ENCODE measurements at places on chromosomes 5 and 9.

DNA sequence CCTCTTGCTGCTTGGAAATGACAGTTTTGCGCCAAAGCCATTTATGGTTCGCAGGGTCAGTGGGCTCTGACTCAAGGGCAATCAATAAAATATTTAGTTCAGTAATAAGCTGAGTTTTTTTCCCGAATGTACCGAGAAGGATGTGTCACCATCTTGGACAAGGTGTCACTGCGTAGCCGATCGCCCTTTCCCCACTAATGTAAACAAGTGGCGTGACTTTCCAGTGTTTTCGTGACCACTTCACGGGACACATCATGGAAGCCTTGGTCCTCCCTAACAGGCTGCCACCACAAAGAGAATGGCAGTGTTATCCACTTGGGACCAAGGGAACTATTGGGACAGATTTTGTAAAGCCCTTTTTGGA is 16.4 kb downstream of the ISL1 start:
- no peaks in the 10 kb centered on the region for H3K36me3 ChIP-seq
- no peak overlapping the region for H3K27ac ChIP-seq
- no peak overlapping the region for H3K4me3 ChIP-seq
- peak; percentile 31 for DNase-seq

DNA sequence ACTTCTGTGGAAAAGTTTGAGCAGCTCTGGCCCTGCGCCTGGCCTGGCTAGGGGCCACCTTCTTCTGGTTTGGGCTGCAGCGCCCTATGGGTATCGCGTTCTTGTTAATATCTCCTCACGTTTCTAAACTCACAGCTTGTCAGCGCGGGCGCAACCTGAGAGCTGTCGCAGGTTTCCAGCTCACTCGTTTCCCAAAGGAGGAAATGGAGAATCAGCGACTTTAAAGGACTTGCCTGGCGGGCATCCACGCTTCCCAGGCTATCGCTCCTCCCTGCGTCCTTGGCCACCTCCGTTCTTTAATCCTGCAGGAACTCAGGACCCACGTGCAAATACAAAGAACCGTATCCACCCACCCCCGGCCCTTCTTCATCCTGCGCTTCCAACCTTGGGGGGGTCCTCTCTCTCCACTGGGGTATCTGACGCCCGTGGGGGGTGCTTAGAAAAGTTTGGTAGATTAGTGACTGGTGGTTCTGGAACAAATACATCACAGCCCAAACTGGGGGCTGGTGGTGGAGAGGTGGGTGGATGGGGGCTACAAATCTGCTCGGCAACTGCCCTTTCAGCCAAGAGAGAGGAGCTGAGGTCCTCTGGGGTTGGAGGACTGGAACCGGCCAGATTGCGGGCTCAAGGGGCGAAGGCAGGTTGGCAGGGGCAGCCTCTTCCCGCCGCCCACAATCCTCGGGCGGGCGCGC is 578 bp upstream of the PSAT1 start:
- DNase-seq, result peak; percentile 18
- peaks cover 16% of the 10 kb centered on the region for H3K4me1 ChIP-seq
- no peaks in the 10 kb centered on the region for H3K27me3 ChIP-seq
- peaks cover 4% of the 10 kb centered on the region for H3K36me3 ChIP-seq
- H3K27ac ChIP-seq, result peak overlapping the region; percentile 91

DNA sequence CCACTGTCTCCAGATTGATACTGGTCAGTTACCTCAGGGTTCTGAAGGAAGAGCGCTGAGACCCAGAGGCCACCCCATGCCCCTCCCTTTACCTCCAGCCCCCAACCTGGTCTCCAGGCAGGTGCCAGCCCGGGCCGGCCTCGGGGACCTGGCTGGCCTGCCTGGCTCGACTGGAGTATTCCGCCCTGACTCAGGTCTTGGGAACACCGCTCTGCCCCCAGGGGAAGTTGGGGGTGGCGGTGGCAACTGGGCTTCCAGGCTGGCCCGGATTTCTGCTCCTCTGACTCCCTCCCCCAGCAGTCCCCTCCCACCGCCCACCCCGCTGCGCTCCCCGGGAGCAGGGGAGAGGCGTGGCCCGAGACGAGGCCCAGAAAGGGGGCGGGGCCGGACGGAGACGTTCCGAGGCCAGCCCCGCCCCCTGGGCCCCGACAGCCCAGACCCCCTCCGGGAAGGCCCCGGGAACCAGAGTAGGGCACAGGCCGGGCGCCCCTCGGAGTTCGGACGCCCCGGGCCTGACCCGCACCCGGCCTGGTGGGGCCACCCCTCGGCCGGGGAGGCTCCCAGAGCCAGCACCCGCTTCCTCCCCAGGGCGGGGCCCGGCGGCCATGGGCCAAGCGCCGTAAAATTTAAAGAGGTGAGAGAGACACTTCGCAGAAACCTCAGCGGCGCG is 82.5 kb upstream of the ZBTB43 start:
- no peak overlapping the region for H3K27ac ChIP-seq
- H3K4me3 ChIP-seq, result peak overlapping the region; percentile 85
- DNase-seq, result peak; percentile 67

DNA sequence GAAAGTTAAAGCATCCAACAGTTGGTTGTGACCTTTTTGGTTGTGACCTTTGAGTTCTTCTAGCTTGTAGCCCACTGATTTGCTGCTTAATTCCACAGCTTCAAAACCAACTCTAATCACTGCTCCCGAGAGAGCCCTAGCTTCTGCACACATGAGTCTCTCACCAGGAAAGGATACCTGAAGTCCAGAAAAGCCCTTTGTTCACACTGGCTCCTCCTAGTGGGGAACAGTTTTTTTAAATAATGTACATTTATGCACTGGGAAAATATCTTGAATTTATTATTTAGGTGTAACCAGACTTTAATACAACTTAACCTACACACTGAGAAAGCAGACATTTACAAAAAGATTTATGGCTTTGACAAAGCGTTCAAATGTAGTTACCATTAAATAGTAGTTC is 120.2 kb upstream of the CCDC152 start:
- H3K36me3 ChIP-seq, result no peaks in the 10 kb centered on the region
- no peaks in the 10 kb centered on the region for H3K27me3 ChIP-seq
- H3K4me3 ChIP-seq, result no peak overlapping the region

- H3K4me1 ChIP-seq, result peaks cover 10% of the 10 kb centered on the region
- H3K27ac ChIP-seq, result no peak overlapping the region
- H3K36me3 ChIP-seq, result no peaks in the 10 kb centered on the region
- no peak overlapping the region for H3K4me3 ChIP-seq
Measured at GRCh38 chr5:83199126-83199525, 121.8 kb downstream of the XRCC4 start.

DNA sequence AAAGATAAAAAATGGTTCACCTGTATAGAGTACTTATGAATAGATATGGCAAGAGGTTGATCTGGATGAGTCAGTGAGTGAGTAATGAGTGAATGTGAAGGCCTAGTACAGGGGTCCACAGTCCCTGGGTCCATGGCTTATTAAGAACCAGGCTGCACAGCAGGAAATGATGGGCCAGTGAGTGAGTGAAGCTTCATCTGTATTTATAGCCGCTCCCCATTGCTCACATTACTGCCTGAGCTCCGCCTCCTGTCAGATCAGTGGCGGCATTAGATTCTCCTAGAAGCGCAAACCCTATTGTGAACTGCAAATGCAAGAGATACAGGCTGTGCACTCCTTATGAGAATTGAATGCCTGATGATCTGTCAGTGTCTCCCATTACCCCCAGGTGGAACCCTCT is 307.7 kb upstream of the ZNF608 start:
- H3K4me3 ChIP-seq, result no peak overlapping the region
- DNase-seq, result no peak
- no peaks in the 10 kb centered on the region for H3K36me3 ChIP-seq
- no peaks in the 10 kb centered on the region for H3K27me3 ChIP-seq

GRCh38 chr5:172052450-172053236 is 46.2 kb upstream of the FBXW11 start:
- H3K27me3 ChIP-seq, result no peaks in the 10 kb centered on the region
- H3K36me3 ChIP-seq, result no peaks in the 10 kb centered on the region
- no peak overlapping the region for H3K4me3 ChIP-seq
- DNase-seq, result no peak
- peaks cover 3% of the 10 kb centered on the region for H3K4me1 ChIP-seq

DNA sequence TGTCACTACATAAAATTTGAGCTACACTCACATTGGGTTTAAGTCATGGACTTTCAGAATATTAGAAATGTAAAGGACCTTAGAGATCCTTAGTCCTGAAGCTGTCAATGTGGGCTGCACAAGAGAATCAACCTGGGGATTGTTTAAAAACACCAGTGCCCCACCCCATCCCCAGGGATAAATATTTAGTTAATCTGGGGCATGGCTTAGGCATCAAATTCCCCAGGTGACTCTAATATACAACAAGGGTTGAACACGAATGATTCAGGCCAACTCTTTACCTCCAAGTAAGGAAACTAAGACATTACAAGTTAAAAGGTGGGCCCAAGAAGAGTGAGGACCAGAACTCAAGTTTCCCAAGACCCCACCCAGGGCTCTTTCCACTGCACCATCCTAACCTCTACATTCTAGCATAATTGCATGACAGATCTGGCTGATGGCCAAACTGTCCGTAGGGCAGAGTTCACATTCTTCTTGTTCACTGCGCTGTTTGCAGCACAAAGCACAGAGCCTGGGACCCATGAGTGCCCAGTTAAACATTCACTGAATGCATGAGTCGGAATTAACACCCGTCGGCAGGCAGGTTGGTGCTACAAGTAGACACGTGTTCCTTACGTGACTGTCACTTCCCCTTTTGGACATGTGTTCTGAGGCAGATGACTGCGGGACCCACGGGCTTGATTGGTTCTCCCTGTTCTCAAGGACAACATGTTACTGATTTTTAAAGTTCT is 25.2 kb downstream of the CYFIP2 start:
- H3K4me1 ChIP-seq, result no peaks in the 10 kb centered on the region
- H3K27ac ChIP-seq, result no peak overlapping the region
- H3K4me3 ChIP-seq, result no peak overlapping the region

DNA sequence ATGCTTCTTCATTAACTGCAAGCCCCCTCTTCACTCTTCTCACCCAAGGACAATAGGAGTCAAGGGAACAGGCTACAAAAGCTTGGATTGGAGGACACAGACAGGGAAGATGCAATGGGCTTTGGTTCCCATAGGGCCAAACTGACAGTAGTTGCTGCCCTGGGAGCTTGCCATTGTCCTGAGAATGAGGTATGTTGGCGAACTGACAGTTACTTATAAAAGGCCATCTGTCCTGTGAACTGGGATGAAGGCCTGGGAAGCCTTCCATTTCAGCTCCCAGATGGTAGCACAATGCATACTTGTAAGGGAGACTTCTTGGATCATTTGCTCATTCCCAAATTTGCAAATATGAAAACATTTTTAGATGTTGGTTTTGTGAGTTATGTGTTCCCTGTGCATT is 88.9 kb downstream of the SNCAIP start:
- DNase-seq, result no peak
- H3K27me3 ChIP-seq, result no peaks in the 10 kb centered on the region
- peaks cover 5% of the 10 kb centered on the region for H3K4me1 ChIP-seq

DNA sequence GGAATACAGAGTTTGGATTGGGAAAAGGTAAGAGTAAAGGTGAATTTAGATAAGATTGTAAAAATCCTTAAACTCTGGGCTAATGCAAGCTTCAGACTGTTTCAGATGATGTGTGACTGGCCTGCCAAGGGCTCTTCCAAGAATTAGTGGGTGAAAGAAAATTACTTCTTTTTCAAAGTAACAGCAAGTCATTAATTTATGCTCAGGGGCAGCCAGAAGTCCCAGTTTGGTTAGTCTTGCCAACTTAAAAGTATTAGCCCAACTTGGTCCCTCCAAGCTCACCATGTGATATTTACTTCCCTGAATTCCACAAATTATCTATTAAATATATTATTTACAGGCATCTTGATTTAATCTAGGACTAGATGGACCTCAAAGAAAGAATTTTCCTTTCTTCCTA is 947.8 kb downstream of the NR2F1-AS1 start:
- DNase-seq, result no peak
- peaks cover 5% of the 10 kb centered on the region for H3K4me1 ChIP-seq
- H3K27ac ChIP-seq, result no peak overlapping the region
- H3K36me3 ChIP-seq, result no peaks in the 10 kb centered on the region
- H3K27me3 ChIP-seq, result no peaks in the 10 kb centered on the region

- no peak overlapping the region for H3K27ac ChIP-seq
- no peak overlapping the region for H3K4me3 ChIP-seq
Measured at GRCh38 chr5:143251946-143252345, 151.5 kb downstream of the NR3C1 start.

- H3K27me3 ChIP-seq, result no peaks in the 10 kb centered on the region
- DNase-seq, result no peak
- no peaks in the 10 kb centered on the region for H3K36me3 ChIP-seq
- no peak overlapping the region for H3K4me3 ChIP-seq
- H3K4me1 ChIP-seq, result no peaks in the 10 kb centered on the region
Measured at GRCh38 chr9:34689116-34689470, 2.0 kb downstream of the CCL19 start.

- H3K27ac ChIP-seq, result no peak overlapping the region
- peaks cover 2% of the 10 kb centered on the region for H3K4me1 ChIP-seq
- peaks cover 16% of the 10 kb centered on the region for H3K36me3 ChIP-seq
- no peak overlapping the region for H3K4me3 ChIP-seq
- no peak for DNase-seq
Measured at GRCh38 chr5:171979606-171980005, 26.8 kb downstream of the FBXW11 start.

GRCh38 chr5:146718609-146719008 is 159.9 kb downstream of the PPP2R2B start:
- no peaks in the 10 kb centered on the region for H3K27me3 ChIP-seq
- no peaks in the 10 kb centered on the region for H3K36me3 ChIP-seq
- peak overlapping the region; percentile 0 for H3K27ac ChIP-seq
- no peak overlapping the region for H3K4me3 ChIP-seq

- no peaks in the 10 kb centered on the region for H3K36me3 ChIP-seq
- no peaks in the 10 kb centered on the region for H3K27me3 ChIP-seq
- no peaks in the 10 kb centered on the region for H3K4me1 ChIP-seq
Measured at GRCh38 chr5:68962757-68963484, 130.9 kb upstream of the SLC30A5 start.

- H3K4me1 ChIP-seq, result no peaks in the 10 kb centered on the region
- H3K27ac ChIP-seq, result no peak overlapping the region
- no peak for DNase-seq
- no peaks in the 10 kb centered on the region for H3K27me3 ChIP-seq
- H3K4me3 ChIP-seq, result no peak overlapping the region
- H3K36me3 ChIP-seq, result no peaks in the 10 kb centered on the region
Measured at GRCh38 chr9:80632041-80632440, 1057.3 kb downstream of the TLE1 start.

DNA sequence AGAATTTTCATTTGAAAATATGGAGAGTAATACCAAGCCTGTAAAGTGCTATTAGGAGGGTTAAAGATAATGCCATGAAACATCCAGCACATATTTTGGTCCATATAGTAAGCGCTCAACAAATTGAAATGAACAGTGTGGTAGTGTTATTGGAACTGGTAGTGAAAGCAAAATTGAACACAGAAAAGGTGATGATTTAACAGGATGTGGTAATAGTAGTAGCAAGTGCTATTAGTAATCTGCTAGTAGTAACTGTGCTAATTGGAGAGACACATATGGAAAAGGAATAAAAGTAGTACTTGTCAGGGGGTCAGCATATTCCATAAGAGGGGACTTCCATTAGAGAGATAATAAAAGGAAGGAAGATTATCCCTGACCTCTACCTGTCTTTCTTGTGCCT is 187.3 kb downstream of the HTR1A start:
- H3K4me1 ChIP-seq, result no peaks in the 10 kb centered on the region
- H3K27me3 ChIP-seq, result no peaks in the 10 kb centered on the region
- no peak overlapping the region for H3K4me3 ChIP-seq
- H3K36me3 ChIP-seq, result no peaks in the 10 kb centered on the region

All from neuronal stem cell (in vitro differentiated cells).